Stimulated activated CD4-positive, alpha-beta T cell treated with anti-CD3 and anti-CD28 coated beads, Interleukin-2, amount 100 ng/mL, for 4 hours (primary cell): ENCODE measurements at places on chromosomes 2 and 18.

DNA sequence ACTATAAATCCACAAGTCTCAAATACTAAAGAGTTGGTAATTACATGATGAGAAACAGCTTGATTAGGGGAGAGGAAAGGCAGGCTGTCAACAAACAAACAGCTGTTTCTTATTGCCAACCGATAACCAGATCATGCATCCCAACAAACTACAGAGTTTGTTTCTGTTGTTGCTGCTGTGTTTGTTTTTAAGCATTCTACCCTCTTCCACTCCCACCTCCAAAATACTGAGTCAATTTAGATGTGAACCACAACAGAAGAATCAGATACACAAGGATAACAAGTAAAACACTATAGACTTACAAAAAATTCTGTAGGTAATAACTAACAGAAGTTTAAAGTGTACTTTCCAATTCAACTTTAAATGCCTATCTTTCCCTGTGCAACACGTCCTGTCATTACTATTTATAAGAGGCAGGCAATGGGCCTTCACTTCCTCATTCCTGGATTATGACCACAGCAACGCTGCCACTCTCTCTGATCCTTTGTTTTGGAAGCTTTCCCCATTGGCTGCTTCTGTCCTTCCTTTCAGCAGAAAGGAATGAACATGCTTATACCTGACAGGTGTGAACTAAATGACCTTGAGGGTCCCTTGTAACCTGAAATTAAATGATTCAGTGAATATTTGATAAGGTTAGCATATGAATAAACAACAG lies 152.0 kb downstream of the SRBD1 start:
- DNase-seq: no peak

GRCh38 chr2:237858294-237859081 lies 935 bp upstream of the RAMP1 start:
- peak; percentile 5 for DNase-seq

DNA sequence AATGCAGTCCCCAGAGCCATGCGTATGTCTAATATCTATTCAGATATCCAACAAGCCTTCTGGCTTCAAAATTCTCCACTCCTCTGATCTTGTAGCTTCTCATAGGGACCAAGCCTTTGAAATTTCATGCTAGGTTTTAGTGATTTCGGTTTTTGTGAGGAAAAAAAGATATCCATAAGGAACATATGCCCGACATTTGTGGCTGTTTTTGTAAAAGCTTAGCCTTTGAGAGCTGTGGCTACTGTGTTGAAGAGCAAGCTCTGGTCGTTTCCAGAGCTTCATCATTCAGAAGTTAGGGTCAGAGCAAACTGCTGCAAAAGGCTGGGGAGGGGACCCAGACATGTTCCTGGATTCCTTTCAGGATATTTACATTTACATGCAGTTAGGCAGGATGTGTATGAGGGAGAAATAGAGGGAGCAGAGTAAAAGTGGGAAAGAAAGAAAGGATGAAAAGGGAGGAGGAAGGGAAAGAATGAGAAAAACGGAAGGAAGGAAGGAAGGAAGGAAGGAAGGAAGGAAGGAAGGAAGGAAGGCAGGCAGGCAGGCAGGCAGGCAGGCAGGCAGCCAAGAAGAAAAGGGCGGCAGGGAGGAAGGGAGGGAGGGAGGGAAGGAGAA lies 70.2 kb downstream of the NCKAP5 start:
- DNase-seq: no peak

DNA sequence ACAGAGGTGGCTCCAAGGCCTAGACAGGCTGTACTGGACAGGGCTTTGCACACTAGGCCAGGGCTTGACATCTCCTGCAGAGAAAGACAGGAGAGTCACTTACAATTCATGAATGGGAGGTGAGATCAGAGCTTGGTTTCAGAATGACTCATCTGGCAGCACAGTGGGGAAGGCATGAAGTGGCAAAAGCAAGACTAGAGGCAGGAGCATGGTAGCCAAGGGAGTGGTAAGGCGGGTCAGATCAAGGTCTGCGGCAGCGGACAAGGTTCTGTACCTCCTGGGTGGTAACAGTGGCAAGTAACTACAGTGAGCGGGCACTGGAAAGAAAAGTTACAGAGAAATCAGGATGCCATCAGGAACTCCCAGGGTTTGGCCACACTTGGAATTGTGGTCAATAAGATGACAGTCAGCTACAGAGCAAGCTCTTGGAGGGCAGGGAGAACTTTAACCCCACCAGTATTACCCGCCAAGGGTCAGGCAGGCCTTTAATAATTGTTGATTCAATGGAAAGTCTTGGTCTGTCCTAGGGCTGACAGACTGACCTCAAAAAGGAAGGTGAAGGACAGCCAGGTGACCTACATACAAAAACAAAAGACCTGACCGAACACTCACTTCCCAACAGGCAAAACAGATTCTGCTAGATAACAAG lies 5.7 kb downstream of the MCFD2 start:
- no peak for DNase-seq

GRCh38 chr2:236743921-236744280 lies 174.3 kb downstream of the ACKR3 start:
- no peak for DNase-seq

DNA sequence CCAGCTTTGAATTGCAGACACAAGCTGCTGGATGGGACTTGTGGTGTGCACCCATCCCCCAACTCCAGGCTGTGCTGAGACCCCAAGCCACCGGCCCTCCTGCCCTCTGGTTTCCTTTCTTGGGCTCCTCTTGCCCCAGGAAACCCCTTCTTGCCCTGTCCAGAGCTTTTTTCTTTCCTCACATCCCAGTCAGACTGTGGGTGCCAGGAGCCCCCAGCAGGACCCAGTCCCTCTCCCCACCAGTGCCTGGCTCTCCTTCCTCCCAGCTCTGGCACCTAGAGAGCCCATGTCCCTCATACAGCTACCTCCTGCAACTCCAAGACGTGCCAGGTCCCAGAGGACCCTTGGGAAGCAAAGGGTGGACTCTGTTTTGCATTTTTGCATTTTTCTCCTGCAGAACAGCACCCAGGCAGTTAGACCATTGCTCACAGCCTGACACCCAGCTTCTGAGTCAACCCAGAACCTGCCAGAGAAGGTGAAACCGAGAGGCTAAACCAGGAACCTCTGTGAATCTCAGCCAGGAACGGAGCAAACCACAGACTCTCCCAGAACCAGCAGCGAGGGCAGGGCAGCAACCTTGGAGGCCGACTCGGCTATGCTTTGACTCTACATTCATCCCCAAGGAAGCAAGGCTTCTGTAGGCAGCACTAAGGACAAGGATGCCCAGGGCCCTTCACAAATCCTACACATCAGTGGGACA lies 221.1 kb downstream of the ANAPC1 start:
- no peak for DNase-seq

DNA sequence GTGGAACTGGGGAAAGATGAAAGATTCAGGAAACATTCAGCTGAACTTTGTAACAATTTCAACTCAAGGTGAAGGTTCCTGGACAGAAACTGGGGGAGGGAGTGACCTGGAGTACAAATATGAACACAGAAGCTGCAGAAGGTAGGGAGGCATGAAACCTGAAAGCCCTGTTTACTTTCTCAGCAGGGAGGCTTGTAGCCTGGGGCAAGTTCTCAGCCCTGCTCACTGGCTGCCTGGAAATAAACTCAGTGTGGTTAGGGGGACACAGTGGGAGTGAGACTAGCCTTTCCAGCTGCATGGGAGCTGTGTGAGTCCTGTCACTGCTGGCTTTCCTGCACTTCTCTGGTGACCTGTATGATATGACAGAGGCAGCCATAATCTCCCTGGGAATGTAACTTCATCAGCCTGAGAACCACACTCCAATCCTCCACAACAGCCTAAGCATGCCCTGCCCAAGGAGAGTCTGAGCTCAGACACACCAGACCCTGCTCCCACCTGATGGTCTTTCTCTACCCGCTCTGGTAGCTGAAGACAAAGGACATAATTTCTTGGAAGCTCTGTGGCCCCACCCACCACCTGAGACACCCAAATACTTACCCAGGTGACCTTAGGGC lies 77.0 kb downstream of the ZSWIM2 start:
- DNase-seq: no peak

- no peak for DNase-seq
Measured at GRCh38 chr2:138356178-138356577, 145.4 kb upstream of the SPOPL start.

- DNase-seq: no peak
Measured at GRCh38 chr18:70520867-70521266, 232.0 kb downstream of the SOCS6 start.

DNA sequence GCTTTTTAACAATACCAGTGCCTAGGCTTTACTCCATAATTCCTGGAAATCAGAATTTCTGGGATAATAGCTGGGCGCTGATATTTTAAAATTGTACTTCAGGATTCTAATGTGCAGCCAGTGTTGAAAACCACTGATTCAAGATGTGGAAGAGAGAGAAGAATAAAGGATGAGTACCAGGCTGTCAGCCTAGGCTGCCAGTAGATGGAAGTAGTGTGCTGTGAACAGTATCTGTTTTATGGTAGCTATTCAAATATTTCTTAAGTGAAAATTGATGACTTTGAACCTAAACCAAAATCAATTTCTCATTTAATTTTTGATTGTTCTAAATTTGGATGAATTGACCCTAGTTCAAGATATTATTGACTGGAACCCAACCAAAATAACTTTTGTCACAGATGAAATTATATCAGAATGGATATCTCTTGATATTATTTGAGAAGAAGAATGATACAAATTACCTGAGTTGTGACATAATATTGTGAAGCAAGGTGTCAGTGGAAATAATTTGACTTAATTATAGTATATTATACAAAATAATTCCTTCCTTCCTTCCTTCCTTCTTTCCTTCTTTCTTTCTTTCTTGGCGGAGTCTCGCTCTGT lies 88.0 kb downstream of the COMMD1 start:
- DNase-seq: no peak

DNA sequence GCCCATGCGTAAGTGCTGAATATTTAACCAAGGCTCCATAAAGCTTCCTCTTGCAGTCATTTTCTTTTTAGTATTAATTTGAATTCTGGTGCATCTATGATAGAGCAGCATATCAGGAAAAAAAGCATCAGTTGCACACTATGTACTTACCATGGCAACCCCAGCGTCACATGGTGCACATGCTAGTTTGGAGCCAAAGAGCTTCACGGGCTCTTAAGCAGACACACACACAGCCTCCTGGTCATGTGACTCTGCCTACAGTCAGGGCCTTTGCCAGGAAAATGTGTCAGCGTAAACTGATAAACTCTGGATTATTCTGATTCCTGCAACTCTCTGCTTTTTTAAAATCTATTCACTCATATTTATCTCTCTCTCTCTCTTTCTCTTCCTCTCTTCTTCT lies 30.2 kb downstream of the NYAP2 start:
- no peak for DNase-seq
